ENCODE measurements at places on chromosomes 7 and 10.
A peak's percentile ranks its signal among the peaks of the same experiment; 100 is the strongest.

DNA sequence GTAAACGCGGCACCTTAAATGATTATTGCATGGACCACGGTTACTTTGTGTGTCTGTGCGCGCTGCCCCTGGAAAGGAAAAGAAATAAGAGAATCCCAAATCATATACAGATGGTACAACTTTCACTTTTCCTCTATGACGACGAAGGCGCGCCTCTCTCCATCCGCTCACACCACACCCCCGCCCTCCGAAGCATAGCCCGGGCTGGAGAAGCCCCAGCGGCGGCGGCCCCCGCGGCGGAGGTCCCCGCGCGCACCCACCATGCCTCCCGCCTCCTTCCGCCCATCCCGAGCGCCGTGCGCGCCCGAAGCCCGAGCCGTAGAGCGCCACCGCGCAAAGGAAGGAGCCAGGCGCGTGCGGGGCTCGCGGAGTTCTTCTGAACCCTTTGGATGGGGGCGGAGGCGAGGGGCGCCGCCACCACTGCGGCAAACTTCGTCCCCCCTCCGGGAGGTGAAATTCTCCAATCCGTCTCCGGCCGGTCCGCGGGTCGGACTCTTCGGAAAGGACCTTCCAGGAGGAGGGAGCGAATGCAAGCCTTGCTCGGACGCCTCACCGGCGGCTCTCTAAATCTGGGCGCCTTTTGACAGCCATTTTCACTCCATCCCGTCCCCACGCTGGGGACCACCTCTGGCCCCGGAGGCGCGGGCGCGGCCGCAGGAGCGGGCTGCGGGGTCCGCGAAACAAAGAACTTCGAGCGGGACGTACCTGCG is 588 bp downstream of the GLI3 start:
- peak; percentile 82 for DNase-seq

DNA sequence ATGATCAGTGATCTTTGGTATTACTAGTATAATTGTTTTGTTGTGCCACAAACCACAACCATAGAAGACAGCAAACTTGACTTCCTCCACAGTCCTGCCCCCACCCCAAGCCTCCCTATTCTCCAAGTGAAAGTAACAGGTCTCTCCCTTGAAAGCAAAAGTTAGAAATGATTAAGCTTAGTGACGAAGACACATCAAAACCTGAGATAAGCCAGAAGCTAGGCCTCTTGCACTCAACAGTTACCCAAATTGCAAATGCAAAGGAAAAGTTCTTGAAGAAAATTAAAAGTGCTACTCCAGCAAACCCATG is 7.5 kb downstream of the SAR1A start:
- DNase-seq = no peak

GRCh38 chr7:92768501-92769393 is 67.6 kb downstream of the CDK6 start:
- no peak for DNase-seq

GRCh38 chr7:68547799-68548198 is 1050.5 kb upstream of the AUTS2 start:
- no peak for DNase-seq

DNA sequence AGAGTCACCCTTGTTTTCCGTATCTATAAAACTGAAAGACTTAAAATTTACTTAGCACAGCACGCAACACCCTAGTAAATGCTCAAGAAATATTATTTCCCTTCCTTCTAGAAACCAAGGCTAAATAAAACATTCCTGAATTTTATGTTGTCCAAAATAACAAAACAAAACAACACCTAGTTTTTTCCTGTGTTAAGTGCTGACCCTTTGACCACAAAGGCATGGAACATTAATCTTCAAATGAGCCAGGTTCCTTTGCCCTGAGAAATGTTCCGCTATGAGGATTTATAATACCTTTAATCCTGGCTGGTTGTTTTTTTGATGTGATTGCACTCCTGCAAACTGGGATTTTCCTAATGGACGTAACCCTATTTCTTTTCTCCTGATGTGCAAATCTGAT is 29.0 kb upstream of the DGKI start:
- DNase-seq = no peak

DNA sequence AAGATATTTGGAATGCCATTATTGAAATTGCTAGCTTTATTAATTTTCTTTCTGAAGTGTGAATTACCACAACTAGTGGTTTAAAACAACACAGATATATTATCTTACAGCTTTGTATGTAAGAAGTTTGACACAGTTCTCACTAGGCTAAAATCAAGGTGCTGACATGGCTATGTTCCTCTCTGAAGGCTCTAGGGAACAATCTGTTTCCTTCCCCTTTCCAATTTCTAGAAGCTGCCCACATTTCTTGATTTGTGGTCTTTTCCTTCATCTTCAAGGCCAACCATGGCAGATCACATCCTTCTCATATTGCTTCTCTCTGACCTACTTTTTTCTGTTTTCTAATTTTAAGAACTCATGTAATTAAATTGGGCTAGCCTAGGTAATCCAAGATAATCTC is 43.3 kb upstream of the SLC26A3 start:
- DNase-seq = no peak

- DNase-seq = no peak
Measured at GRCh38 chr10:113982296-113982695, 61.4 kb upstream of the ADRB1 start.

DNA sequence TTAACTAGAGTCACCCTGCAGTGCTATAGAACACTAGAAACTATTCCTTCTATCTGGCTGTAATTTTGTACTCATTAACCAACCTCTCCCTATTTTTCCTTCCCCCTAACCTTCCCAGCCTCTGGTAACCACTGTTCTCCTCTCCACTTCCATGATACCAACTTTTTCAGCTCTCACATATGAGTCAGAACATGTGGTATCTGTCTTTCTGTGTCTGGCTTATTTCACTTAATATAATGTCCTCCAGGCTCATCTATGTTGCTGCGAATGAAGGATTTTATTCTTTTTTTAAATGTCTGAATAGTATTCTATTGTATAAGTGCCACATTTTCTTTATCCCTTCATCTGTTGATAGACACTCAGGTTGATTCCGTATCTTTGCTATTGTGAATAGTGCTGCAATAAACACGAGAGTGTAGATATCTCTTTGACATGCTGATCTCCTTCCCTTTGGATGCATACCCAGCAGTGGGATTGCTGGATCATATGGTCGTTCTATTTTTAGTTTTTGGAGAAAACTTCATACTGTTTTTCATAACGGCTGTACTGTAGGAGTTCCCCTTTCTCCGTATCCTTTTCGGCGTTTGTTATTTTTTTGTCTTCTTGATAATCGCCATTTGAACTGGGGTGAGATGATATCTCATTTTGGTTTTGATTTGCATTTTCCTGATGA is 101.4 kb downstream of the FAM107B start:
- no peak for DNase-seq

- no peak for DNase-seq
Measured at GRCh38 chr7:100710452-100710851, 4.5 kb downstream of the POP7 start.

DNA sequence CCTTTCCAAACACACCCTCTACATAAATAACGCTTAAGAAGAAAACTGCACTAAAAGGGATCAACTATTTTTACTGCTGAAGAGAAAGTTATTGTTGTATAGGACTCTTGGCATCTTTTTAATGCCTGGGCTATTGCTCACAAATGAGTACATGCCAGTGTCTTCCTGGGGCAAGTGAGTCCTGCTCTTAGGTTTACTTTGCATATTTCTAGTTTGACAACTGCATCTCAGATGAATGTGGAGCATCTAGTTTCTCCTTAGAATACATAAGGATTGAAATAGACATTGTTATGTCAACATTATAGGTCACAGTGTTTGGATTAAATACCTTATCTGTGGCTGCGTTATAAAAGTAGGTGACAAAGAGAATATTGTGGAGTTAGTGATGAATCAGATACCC is 44.5 kb downstream of the PSMC2 start:
- DNase-seq = no peak

DNA sequence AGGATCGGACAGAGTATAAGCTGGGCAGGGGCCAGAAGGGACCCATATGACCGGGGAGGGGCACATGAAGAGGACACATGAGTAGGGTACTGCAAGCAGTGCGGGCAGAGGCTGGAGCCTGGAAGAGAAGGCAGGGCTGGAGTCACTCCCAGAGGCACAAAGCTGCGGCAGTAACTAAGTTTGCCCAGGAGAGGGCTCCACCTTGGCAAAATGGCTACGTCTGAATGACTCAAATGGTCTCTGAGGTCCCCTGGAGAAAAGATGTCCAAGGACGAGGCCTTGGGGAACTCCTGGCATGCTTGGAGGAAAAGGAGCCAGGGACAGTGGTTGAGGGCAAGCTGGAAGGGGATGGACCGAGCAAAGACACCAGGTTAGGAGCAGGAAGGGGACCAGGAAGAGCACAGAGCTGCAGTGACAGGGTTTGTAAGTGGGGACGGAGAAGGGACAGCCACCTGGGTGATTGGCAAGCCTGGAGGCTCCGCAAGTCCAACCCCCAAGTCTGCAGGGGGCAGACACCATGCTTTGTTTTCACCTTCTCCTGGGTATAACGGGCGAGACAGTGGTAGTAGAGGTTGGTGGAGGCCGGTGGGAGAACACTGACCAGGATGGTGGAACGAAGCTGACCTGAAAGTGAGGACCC is 43.1 kb upstream of the LBX1 start:
- peak; percentile 49 for DNase-seq

DNA sequence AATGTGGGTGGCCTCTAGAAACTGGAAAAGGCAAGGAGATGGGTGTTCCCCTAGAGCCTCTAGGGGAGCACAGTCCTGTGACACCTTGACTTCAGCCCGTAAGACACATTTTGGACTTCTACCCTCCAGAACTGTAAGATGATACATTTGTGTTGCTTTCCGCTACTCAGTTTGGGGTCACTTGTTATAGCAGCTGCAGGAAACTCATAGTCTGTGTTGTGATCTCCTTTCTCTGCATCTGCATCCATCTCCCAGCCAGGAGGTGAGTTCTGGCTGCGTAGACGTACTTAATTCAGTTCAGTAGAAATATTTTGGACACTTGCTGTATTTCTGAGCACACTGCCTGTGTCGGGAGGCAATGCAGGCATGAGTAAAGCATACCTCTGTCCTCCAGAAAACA is 29.3 kb upstream of the DMBT1 start:
- DNase-seq = no peak

- no peak for DNase-seq
Measured at GRCh38 chr7:2530071-2530987, 10.8 kb downstream of the LFNG start.

DNA sequence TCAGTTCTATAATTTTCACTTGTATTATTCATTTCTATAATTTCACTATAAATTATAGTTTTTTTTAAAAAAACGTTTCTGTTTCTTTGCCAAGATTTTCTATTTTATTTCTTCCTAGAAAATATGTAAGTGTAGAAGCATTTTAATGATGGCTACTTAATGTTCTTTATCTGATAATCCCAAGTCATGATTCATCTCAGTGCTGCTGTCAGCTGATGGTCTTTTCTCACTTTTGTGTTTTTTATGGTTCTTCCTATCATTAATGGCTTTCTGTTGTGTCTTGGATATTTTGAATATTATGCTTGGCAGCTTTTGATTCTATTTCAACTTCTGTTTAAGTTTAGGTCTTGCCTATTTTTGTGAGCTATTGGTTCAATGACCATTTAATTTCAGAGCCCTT is 268.6 kb downstream of the BAMBI start:
- DNase-seq = no peak

- DNase-seq = peak; percentile 33
Measured at GRCh38 chr7:129108581-129108980, 35.9 kb upstream of the TSPAN33 start.

- no peak for DNase-seq
Measured at GRCh38 chr10:83991986-83992753, 147.1 kb upstream of the GHITM start.

GRCh38 chr7:93955304-93955703 is 33.8 kb downstream of the GNG11 start:
- DNase-seq = no peak

GRCh38 chr7:130909881-130910672 is 176.1 kb upstream of the KLF14 start:
- DNase-seq = no peak

GRCh38 chr7:125136755-125137532 is 207.3 kb upstream of the POT1 start:
- DNase-seq = no peak

DNA sequence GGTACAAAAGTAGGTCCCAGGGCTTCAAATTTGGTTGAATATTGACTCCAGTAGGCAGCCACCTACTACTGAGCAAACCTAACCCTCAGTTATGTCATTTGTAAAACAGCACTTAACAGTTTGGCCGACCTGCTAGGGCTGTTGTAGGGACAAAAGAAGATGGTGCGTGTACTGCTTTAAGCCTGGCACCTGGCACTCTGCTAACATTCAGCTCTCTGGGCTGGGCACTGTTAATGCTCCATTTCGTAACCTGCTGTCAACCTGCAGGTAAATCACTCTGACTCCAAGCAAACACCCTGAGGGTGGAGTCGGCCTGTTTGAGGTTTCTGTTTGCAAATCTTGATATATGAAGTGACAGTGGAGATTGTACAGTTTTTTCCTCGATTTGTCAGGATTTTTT is 7.2 kb downstream of the ZKSCAN1 start:
- DNase-seq = no peak

GRCh38 chr10:69327463-69328379 is 49.4 kb downstream of the HK1 start:
- no peak for DNase-seq

- DNase-seq = no peak
Measured at GRCh38 chr7:106039486-106040060, 72.5 kb downstream of the SYPL1 start.

DNA sequence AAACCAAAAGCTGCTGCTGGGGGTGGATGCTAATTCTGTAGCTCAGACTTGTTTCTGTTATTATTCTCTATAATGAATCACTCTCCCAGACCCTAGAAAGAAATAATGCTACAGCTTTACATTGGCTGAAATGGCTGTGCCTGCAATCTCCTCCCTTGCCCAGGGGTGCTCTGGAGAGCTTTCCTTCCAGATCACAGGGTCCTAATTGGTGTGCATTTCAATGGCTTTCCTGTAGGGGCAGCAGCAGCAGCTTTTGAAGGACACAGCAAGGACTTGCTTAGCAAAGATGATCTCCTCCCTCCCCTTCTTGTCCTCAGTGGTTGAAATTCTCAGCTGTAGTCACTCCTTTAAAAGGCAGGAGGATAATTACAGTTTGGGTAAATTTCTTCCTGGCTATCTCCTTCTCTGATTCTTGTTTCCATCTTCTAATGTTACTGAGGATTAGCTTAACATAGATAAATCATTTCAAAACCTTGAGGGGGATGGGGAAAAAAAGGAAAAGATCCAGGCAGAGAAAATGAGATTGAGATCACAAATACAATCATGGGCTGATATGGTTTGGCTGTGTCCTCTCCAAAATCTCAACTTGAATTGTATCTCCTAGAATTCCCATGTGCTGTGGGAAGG is 120.2 kb upstream of the CTTNBP2 start:
- no peak for DNase-seq

GRCh38 chr7:126370038-126370668 is 882.6 kb downstream of the GRM8 start:
- no peak for DNase-seq

- DNase-seq = no peak
Measured at GRCh38 chr7:112252691-112253090, 46.2 kb downstream of the ZNF277 start.

GRCh38 chr7:96088579-96088978 is 233.3 kb downstream of the SLC25A13 start:
- DNase-seq = no peak

GRCh38 chr10:42801135-42801534 is 18.5 kb downstream of the BMS1 start:
- DNase-seq = no peak
